Erythroblast (primary cell): ENCODE measurements at places on chromosomes 13 and 19.

GRCh38 chr13:39965309-39965708 is 309.8 kb downstream of the COG6 start:
- no peak for DNase-seq

- DNase-seq = peak; percentile 88
Measured at GRCh38 chr13:49976314-49977258, 20.3 kb upstream of the TRIM13 start.

DNA sequence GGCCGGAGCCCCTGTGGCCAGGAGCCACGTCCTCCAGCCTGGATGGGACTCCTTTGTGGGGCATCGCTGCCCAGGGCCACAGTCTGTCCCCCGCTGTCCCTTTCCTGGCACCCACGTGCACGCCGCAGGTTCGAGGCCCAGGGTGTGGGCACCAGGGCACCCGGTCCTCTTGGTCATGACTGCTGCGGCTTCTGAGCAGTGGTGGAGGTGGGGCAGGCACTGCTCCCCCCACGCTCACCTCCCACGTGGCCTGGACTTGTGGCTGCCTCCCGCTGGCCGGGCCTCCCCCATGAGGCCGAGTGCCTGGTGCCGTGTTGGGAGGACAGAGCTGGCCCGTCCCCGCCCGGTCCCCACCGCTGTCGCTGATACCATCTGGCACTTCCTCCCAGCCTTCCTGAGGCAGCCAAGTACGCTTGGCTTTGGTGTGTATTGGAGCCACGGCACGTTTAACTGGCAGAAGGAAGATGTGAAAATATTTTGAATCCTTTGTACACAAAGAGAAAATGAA is 12.8 kb downstream of the SPPL2B start:
- DNase-seq = no peak

DNA sequence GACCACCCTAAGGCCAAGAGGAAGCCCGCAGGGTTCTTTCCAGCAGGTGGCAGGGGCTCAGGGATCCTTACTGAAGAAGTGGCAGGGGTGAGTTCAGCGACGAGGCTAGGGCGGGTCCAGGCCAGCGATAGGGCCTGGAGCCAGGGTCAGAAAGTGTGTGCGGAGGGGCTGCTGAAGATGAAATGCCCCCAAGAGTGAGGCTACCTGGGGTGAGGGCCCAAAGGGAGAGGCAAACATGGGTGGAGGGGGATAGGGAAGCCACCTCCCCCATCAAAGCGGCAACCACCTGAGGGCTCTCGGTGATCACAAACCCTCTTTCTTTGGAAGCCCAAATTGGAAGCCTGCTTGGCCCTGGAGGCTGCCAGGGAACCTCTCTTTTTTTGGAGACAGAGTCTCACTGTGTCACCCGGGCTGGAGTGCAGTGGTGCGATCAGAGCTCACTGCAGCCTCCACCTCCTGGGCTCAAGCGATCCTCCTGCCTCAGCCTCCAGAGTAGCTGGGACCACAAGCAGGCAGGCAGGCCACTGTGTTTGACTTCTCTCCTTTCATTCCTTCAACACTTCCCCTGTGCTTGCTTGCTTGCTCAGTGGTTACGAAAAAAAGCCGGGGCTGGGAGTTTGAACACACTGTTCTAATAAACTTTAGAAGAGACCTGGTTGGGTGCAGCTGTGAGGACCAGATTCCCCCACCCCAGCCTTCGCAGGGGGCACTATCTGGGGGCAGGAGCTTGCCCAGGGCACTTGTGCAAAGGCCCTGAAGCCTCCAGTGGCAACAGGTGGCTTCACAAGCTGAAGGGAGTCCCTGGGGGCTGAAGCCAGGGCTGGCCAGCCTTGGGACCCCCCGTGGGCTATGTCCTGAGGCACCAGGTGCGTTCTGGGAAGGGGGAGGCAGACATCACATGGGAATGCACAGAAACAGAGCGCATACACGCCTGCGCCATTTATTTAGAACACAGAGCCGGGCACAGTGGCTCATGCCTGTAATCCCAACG is 1.4 kb upstream of the ATP8B3 start:
- DNase-seq = no peak

- no peak for DNase-seq
Measured at GRCh38 chr19:28867978-28868377, 345.0 kb downstream of the UQCRFS1 start.

DNA sequence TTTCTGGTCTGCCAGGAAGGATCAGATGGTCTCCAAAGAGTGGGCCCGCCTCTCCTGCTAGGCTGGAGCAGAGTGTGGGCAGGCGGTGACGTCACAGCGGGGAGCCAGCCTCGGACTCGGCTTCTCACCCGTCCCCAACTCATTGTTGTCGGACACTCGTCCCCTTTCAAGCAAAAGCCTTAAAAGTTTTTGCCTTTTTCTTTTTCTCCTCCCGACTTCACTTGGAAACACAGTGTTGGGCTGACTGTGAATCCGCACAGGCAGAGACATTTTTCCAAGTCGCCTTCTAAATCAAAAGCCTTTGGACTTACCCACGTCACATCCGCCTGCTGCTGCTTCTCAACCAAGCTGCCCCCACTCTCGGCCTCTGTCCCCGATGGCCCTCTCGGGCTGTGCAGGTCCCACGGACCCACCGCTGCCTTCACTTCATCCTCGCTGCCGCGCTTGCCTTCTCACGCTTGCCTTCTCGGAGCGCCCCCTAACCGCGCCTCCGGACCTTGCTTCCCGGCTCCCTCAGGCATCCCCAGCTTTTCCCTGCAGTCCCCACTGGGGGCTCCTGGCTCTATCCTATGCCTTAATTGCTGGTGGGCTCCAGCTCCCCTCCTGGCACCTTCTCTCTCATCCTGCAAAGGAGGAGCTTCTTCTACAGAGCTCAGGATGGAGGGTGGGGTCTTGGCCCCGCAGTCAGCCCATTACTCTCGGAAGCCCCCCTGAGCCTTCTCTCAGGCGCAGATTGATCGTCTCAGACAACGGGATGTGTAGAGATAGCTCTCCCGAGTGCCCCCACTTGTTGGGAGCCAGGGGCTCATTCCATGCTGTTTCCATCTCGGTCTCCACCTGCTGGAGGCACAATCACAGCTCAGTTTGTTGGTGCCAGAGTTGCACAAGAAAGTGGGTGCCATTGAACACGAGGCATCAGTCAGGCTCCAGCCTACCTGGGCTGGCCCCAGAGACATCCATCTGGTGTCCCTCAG is 3.9 kb upstream of the ZNF135 start:
- no peak for DNase-seq

DNA sequence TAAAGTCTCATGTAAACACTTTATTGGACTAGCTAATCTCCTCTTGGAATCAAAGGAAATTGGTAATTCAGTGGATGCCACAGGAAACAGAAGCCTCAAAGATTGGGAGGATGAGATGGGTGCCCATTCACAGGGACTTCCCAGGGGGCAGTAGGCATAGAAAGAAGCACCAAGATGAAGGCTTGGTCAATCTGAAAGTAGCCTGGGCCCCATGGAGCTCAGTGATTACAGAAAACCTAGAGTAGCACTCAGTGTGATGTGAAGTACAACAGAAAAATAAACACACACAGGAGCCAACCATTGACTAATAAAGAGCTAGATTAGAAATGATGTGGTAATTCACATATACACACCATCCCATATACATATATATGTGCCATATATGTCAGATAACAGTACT is 560.6 kb downstream of the TBC1D4 start:
- DNase-seq = no peak

DNA sequence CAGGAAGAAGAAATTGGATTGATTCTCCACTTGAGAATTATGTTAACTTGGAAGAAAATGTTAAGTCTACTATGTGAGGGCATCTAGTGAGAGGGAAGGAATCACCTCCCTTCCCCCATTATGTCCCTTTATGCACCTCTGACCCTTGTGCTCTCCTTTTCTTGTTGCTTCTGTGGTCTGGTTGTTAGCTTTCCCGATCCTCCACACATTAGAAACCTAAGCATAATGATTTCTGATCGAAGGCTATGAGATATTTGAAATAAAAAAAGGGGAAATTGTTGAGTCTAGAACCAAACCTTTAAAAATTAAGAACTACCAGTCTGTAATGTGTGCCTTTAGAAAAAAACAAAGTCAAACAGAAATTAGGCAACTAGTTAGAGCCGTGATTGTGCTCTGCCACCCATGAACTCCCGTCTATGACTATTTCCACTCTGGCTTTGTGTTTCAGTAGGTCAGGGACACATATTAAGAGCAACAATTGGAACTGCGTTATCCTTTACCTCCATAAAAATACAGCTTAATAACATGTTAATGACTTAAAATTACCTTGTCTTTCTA is 463 bp upstream of the GPC6 start:
- DNase-seq = no peak

DNA sequence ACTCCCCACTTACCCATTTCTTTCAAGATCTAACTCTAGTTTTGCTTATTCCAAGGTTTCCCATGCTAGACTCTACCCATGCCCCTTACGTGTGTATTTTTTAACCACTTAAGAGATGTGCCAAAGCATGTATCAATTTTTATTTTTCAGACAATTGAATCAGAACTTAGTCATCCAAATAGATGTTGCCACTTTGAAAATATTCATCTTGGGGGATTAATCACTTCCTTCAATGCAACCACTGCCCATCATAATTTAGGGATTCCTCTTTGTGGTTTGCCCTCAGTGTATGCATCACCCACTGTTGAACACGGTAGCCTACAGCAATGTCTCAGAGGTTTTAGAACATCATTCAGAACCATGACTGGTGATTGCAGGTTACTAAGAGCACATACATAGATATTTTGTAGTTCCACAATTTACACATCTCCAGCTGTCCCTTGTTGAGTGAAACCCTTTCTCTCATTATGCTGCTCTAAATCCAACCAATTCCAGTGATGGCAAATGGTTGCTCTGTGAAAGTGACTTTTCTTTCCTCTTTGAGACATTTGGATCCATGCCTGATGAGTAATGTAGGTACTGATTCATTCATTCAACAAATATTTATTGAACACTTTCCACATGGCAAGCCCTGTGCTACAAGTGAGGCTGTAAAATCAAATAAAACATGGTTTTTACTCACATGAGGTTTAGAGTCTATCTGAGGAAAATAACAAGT is 60.6 kb upstream of the SERP2 start:
- peak; percentile 26 for DNase-seq

GRCh38 chr19:16141043-16141442 is 2.4 kb upstream of the HSH2D start:
- DNase-seq = peak; percentile 58

- DNase-seq = no peak
Measured at GRCh38 chr13:23654111-23655110, 84.2 kb downstream of the TNFRSF19 start.

DNA sequence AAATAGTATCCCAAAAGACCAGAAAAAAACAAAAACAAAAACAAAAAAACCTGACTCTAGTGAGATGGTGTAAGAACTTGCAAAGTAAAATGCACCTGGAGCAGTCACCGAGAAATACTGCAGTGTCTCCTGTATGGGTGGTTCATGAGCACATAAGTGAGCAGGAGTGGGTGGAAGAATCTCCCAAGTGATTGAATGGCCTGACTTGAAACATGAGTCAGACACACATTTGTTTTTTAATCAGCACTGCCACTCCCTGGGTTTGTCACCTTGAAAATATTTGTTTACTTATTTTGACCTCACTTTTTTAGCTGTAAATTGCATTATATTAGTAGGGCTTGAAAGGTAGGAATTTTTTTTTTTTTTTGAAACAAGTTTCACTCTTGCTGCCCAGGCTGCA is 2.0 kb downstream of the ZNF431 start:
- DNase-seq = no peak

- DNase-seq = no peak
Measured at GRCh38 chr19:9936326-9937000, at the start of gene OLFM2. Gene OLFM2, minus strand, starts transcription at chr19:9936515. Its CDS starts 149 bp downstream, at chr19:9936366.

- DNase-seq = no peak
Measured at GRCh38 chr13:106609116-106609515, 41.2 kb upstream of the ARGLU1 start.

DNA sequence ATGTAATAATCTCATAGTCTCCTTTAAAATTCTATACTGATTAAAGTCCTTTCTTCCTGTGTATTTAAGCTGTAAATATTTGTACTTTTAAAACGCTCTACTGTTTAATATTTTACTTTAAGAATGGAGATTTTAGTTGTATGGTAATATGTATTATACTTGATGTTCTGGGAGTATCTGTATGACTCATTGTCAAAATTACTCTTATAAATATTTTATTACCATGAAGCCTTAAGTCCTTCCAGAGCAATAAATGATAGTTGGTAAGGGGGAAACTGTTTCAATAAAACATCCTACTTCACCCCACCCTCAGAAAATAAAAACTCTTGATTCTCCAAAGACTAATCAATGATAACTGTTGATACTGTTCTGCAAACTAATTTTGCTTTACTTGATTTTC is 6.4 kb downstream of the PCDH9 start:
- DNase-seq = no peak

- DNase-seq = no peak
Measured at GRCh38 chr19:47511128-47511517, 3.7 kb downstream of the NAPA start.

DNA sequence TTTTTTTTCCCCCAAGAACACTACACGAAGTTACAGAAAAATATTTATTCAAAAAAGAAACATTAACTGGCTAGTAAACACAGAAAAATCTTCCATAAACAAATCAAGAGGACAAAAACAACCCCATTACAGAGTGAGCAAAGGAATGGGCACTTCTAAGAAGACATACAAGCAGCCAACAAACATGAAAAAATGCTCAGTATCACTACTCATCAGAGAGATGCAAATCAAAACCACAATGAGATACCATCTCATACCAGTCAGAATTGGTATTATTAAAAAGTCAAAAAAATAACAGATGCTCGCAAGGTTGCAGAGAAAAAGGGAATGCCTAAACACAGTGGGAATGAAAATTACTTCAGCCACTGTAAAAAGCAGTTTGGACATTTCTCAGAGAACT is 131.7 kb downstream of the UGGT2 start:
- DNase-seq = no peak

GRCh38 chr19:44758596-44758995 is 10.1 kb downstream of the BCL3 start:
- no peak for DNase-seq

DNA sequence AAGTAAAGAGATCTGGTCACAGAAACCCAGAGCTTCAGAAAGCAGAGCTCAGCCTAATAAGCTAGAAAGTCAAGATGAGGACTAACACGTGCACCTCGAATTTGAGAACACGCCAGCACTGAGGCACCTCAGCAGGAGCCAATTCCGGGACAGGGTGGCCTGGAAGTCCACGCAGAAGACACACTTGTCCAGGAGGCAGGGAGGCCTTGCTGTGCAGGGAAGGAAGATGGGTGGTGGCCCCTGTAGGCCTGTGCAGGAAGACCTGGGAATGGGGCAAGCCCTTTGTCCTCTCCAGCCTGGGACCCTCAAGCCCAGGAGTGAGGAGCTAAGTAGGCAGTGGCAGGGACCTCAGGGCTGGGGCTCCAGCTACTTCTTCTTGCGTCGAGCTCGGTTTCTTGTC is 16.3 kb upstream of the VSTM2B start:
- no peak for DNase-seq
